ENCODE measurements at places on chromosomes 12 and 14. TPM values are rescaled to one million over a fixed set of nuclear protein-coding genes. Genes with fewer than 3 reads are reported as not detected.

DNA sequence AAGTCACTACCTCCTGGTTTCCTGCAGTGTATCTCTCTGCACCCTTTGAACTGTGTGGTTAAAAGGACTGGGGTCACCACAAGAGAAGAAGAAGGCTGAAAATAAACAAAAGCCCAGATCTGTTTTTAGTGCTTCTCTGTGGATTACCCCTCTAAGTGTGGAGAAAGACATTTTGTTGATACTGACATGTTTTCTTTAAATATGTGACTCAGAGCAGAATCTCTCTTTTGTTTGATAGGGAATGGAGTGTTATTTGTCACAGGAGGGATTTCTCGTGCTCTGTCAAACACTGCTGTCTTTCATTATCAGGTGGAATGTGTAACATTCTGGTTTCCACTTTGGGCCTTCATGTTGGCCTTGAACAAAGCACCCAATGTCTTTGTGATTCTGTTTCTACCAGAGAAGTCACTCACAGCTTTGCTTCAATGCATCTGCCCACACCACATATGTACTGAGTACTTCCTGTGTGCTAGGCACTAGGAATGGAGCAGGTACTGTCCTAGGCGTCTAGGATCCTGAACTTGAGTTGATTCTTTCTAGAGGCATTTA lies 82.1 kb downstream of the PLXNC1 start:
- no peaks in the 10 kb centered on the region for H3K4me1 ChIP-seq
- no peak for DNase-seq
- H3K36me3 ChIP-seq, result no peaks in the 10 kb centered on the region
- H3K27ac ChIP-seq, result no peak overlapping the region

- no peak for DNase-seq
- H3K27me3 ChIP-seq, result no peaks in the 10 kb centered on the region
- H3K36me3 ChIP-seq, result no peaks in the 10 kb centered on the region
- no peak overlapping the region for H3K27ac ChIP-seq
These were observed 228.4 kb downstream of the SPTSSA start for GRCh38 chr14:34233619-34234018.

DNA sequence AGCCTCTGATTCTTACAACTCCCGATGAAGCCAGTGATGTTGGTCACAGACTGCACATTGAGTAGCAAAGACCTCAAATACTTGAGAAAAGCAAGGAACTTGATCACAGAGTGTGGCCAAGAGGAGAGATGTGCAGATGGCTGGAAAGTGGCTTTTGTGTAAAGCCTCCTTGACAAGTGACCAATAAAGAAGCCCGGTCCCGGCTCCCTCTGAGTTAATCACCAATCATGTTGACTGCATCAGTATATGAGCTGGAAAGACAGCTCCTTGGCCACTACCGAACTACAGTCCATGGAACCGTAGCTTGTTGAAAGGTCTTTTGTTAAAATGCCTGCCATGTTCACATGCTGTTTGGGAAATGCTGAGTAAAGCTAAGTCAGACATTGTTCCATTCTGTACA lies 23.7 kb upstream of the SERPINA6 start:
- no peaks in the 10 kb centered on the region for H3K36me3 ChIP-seq
- H3K4me3 ChIP-seq, result no peak overlapping the region
- H3K4me1 ChIP-seq, result no peaks in the 10 kb centered on the region
- H3K27ac ChIP-seq, result no peak overlapping the region
- H3K27me3 ChIP-seq, result no peaks in the 10 kb centered on the region

- 0 out of 2 replicates have a peak, but pooled peaks cover 10% of the 10 kb centered on the region for H3K4me1 ChIP-seq
- no peak for DNase-seq
- H3K27me3 ChIP-seq, result no peaks in the 10 kb centered on the region
- no peak overlapping the region for H3K4me3 ChIP-seq
- no peak overlapping the region for H3K27ac ChIP-seq
These were observed 622.9 kb downstream of the DIO2 start for GRCh38 chr14:79588398-79588797.

- H3K4me1 ChIP-seq, result peaks cover 9% of the 10 kb centered on the region
- H3K36me3 ChIP-seq, result peaks cover 17% of the 10 kb centered on the region
- H3K4me3 ChIP-seq, result no peak overlapping the region
- no peak for DNase-seq
- no peak overlapping the region for H3K27ac ChIP-seq
These were observed 16.3 kb downstream of the CFAP73 start for GRCh38 chr12:113165521-113166450.

DNA sequence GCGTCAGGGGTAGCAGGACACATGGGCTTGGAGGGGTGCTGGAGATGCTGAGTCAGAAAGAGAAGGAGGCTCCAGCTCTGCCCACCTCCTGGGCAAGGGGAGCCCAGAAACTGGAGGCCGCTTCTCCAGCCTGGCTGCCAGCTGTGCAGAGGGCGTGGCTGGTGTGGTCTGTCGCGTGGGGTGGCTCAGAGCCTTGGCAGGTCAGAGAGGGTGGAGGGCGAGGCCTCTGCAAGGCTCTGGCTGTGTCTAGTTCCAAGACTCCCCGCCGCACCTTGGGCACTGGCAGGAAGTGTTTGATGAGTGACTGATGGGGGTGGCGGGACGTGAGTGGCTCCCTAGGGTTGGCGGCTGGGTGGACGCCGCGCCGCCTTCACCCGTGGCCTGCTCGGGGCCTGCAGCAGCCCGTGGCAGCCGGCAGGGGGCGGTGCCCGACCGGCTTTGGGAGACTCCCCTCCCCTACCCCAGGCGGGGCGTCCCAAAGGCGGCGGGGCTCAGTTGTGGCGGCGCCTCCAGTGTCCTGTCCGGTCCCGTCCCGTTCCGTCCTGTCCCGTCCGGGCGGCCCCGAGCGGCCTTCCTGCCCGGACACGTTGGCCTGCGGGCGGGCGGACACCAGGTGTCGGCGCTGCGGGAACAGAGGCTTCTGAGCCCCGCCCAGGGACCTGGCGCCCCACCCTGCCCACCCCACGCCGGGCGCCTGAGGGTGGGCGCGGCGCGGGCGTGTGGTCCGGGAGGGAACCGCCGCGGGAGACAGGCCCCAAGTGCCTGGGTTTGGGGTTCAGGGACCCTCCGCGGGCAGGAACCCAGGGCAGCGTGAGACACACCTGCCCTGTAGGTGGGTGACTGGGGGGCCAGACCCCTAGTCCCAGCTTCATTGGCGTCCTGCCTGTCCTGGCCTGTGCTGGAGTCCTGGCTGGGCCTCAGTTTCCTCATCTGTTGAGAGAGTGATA lies 39.7 kb downstream of the KRT80 start:
- H3K27me3 ChIP-seq, result no peaks in the 10 kb centered on the region
- H3K4me1 ChIP-seq, result no peaks in the 10 kb centered on the region
- peak overlapping the region; percentile 48 for H3K4me3 ChIP-seq

DNA sequence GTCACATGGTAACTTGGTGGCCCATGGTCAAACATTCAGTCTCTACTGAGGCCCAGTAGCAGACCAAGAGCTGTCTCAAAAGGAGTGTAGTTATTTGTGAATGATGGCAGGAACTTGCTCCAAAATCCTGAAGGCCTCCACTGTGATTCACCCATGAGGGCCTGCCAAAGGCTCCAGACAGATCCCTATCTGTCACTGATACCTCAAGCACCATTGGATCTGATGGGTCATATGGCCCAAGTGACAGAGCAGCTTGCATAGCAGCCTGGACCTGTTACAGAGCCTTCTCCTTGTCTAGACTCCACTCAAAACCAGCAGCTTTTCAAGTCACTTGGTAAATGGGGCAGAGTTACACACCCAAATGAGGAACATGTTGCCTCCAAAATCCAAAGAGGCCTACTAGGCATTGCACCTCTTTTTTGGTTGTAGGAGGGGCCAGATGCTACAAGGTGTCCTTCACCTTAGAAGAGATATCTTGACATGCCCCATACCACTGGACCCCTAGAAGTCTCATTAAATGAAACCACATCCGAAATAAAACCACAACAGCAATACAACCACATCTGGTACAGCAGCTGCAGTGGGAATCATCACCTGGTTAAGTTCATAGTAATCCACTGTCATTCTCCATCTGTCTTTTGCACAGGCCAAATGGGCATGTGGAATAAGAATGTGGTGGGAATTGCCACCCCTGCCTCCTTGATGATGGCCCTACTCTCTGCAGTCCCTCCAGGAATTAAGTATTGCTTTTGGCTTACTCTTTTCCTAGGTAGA lies 150.4 kb upstream of the MAX start:
- H3K4me3 ChIP-seq, result no peak overlapping the region
- no peak for DNase-seq
- no peaks in the 10 kb centered on the region for H3K36me3 ChIP-seq
- peaks cover 14% of the 10 kb centered on the region for H3K4me1 ChIP-seq
- no peak overlapping the region for H3K27ac ChIP-seq
- H3K27me3 ChIP-seq, result no peaks in the 10 kb centered on the region

DNA sequence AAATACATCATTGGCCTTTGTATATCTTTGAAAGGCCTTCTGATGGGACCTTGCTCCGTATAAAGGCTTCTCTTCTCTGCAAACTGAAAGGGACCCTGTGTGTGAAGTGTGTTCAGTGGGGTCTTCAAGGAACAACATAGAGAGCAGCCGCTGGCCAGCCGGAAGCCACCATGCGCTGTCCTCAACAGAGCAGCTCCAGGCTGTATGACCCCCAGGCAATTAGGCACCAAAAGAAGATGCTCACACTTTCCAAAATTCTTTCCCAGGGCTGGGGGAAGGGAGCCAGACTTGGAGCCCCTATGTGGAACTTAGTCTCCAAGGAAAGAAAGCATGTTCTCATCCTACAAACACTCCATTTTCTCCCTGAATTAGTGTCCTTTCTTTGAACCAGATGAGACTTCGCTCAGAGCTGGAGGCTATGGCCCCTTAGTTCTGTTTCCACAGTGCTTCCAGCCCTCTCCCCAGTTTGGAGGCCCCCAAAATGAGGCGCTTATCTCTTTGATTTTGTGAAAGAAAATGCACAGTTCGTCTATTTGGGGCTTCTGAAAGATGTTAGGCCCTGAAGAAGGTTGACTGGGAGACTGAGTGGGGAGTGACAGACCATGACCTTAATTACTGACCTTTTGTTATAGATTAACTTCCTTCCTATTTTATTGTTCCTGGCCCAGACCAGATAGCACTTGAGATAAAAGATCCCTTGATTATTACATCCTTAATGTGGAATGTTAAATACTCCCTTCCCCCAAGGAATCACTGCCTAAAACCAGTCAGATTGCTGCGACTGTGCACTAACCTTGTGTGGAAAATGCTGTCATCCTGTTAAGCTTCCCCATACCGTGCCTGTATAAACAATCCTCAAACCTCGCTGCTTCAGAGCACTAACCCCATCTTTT lies 128.3 kb upstream of the FGD4 start:
- H3K27me3 ChIP-seq, result no peaks in the 10 kb centered on the region
- peak; percentile 49 for DNase-seq
- H3K4me1 ChIP-seq, result peaks cover 21% of the 10 kb centered on the region
- no peak overlapping the region for H3K4me3 ChIP-seq
- H3K36me3 ChIP-seq, result no peaks in the 10 kb centered on the region
- peak overlapping the region; percentile 74 for H3K27ac ChIP-seq

IPO4 gene
- 105 TPM for total RNA-seq

KCNA1 gene
- total RNA-seq, result 1.2 TPM

CAPZA3 gene
- total RNA-seq, result not detected

SLC24A4 gene
- 0.38 TPM for total RNA-seq

VSX2 gene
- 0.66 TPM for total RNA-seq

TAS2R7 gene
- not detected for total RNA-seq

Measured in GM23338 (cell line).